ENCODE measurements at places on chromosomes 7 and 10.

DNA sequence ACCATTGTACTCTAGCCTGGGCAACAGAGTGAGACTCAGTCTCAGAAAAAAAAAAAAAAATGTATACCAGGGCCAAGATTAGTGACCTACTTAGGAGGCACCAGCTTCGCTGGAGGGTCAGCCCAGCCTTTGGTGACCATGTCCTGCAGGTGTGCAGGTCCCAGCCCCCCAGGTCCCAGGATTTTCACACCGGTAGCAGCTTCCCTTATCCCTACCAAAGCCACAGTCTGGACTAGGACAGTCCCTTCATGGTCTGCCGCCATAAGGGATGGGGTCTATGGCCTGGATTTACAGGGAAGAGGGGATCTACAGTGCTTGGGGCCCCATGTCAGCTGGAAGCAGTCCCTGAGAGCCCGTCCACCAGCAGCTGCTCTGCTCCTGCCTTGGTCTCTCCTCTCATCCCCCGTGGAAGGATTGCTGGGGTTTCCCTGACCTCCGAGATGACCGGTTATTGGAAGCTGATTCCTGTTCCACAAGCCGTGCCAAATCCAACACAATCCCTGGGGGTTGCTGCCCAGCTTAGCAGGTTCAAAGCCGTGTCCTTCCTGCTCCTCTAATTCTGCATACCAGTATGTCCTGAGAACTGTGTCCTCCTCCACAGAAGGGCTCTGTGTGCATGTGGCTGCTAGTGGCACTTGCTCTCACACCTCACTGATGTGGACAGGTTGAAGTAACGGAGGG lies 11.0 kb upstream of the NDUFB2 start:
- DNase-seq: no peak

DNA sequence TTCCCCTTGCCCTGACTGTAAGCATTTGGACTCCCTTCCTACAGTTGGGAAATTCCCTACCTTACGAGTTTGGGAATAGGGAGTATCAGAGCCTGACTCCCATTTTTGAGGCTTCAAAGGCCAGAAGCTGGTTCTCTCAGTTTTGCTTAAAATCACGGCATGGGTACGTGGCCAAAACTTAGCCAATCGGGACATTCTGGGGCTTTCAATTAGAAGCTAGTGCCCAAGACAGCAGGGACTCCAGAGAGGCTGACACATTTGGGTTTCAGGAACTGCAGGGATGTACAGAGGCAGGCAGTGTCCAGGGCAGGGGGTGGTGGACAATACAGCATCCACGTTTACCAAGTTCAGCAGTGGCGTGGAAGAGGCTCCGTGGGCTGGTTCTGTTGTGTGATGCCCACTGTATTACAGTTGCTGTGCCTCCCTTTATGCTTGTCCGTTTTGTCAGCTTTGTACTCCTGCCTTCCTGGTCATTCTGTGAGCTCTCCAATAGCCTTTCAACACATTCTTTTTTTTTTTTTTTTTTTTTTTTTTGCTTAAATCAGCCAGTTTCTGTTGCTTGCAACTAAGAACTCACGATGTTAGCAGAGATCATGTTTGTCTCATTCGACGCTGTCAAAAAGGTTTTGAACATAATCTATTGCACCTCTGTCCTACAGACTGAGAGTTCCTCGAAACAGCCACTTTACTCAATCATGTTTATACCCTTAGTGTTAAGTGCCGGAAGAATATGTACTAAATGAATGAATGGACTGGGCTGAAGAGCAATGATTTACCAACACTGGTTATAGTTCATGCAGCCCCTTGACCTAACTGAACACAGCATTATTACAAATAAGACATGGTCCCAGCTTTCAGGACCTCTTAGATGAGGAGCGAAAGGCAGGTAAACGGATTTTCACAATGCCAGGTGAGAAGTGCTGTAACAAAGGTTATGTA lies 1.1 kb downstream of the GGCT start:
- DNase-seq: no peak

- DNase-seq: no peak
These were observed 481.2 kb downstream of the KCNMA1 start for GRCh38 chr10:77156406-77156879.

DNA sequence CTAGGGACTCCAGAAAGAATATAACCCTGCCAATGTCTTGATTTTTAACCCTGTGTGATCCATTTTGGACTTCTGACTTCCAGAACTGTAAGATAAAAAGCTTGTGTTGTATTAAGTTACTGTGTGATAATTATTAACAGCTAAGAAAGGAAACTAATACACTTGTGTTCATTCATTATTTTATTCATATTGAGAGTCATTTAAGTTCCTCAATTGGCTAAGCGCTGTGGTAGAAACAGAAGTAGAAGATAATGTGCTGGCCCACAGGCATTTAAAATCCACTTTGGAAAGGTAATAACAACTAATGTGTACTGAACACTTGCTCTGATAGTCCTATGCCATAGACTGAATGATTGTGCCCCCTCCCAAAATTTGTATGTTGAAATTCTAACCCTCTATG lies 471.7 kb upstream of the GHITM start:
- no peak for DNase-seq

- no peak for DNase-seq
These were observed 165.0 kb downstream of the SLIT1 start for GRCh38 chr10:97020452-97021400.

- no peak for DNase-seq
These were observed 98.1 kb downstream of the SDHAF3 start for GRCh38 chr7:97215556-97215955.

- no peak for DNase-seq
These were observed 117.4 kb upstream of the POM121L12 start for GRCh38 chr7:52917982-52918578.

GRCh38 chr10:133236401-133237240 lies 1.0 kb upstream of the VENTX start:
- no peak for DNase-seq

DNA sequence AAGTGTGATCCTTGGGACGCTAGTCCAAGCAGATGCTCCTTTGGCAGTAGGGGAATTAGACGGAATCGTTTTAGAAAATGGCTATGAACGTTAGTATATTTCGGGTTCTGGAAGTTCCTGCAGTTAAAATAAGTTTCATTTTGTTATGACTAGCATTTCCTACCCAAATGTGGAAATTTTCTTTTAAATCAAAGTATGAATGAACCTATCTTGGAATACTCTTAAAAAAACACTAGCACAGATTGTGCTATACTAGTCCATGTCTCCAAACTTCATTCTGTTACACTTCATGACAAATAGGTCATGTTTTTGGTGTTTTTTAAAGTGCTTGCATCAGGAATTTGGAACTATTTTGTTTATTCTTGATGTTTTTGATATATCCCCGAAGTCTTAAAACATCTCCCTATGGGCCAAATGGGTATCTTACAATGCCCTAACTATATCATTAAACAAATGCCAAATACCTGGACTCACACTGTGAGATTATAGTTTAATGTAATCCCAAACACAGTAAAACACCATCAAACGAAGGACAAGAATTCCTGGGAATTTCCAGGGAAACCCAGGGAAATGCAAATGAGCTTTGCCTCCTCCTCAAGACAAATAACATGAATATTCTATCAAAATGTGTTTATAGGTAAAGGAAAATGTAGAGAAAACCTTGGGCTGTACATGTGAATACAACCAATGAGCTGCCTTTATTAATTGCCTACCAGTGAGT lies 75.9 kb upstream of the PTPRZ1 start:
- DNase-seq: no peak

DNA sequence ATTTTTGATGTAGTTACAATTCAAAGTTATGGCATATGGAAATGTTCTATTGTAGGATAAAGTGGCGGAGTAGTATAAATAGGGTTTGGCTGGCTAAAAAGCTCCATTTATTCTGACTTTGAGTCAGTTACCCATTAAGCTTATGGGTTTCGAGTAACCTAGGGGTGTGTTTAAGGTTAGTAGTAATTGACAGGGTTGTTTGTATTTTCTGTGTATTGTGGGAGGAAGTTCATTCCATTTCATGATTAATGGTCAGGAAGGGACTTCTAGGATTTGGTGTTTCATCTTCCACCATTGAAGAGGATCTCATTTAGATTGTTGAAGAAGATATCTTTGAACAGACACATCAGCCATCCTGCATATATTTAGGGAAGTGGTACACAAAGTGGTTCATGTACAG lies 75.0 kb downstream of the BICC1 start:
- no peak for DNase-seq

- no peak for DNase-seq
These were observed 63.0 kb downstream of the RALA start for GRCh38 chr7:39686261-39686924.

GRCh38 chr10:103757531-103758293 lies 97.7 kb downstream of the SH3PXD2A start:
- peak; percentile 43 for DNase-seq

DNA sequence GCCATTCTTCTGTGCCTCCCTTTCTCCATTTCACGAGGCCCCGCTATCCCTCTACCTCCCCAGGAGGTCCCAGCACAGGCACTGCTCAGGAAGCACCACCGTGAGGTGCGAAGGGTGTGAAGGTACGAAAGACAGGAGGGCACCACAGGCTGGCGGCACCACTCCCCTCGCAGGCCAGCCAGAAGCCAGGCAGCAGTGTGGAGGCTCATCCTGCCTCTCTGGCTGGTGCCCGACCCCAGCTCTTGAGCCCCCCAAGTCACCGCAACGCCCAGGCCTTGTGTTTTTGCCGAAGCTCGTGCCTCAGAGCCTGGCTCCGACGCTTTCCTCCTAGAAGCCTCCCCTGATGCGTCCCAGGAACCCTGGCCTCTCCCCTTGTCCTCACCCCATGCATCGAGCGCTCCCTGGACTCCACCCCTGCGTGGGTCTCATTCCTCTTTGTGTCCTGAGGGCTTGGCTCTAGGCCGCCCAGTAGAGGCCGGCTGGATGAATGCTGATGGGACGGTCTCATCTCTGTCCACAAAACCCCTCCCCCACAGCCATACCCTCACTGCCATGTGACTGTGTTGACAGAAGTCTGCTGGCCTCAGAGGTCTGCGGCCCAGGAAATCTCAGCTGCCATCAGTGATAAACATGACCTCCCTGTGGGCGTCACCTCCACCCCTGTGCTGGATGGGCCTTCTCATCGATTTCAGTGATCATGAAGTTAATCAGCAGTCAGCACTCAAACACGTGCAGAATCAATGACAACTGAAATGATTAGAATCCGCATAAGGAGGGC lies 19.3 kb downstream of the BRI3 start:
- DNase-seq: no peak

All from activated CD4-positive, alpha-beta T cell treated with anti-CD3 and anti-CD28 coated beads, Interleukin-2, amount 50 U/mL, for 1 hour (primary cell).